Stimulated activated CD4-positive, alpha-beta T cell treated with anti-CD3 and anti-CD28 coated beads, Interleukin-1b, Interleukin-23, amount 100 ng/mL, for 1 hour (primary cell): ENCODE measurements at places on chromosomes 1 and 21.

DNA sequence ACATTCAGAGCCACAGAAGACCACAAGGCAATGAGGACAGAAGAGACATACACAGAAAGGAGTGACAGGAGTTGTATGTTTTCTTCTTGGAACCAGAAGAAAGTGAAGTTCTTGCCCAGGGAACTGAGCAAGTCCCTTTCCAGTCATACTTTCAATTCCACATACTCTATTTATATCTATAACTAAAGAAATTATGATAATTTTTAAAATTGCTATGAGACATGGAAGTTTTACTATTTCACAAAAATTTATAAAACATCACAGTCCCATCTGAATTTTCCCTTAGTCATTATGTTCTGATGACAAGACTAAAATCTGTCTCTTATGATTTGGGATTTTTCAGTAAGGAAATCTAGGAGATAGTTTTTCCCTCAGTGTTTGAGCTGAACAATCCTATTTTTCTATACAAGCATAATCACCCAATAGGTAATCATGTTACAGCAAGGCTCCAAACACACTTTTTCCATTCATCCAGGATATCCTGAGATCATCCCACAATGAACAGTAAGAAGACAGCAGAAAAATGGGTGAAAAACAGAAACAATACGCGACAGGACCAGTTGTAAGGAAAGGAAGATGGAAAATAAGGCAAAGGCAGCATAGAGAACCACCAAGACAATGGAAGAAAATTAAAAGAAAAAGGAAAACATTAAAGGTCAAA lies 154.6 kb downstream of the VAV3 start:
- DNase-seq = no peak

DNA sequence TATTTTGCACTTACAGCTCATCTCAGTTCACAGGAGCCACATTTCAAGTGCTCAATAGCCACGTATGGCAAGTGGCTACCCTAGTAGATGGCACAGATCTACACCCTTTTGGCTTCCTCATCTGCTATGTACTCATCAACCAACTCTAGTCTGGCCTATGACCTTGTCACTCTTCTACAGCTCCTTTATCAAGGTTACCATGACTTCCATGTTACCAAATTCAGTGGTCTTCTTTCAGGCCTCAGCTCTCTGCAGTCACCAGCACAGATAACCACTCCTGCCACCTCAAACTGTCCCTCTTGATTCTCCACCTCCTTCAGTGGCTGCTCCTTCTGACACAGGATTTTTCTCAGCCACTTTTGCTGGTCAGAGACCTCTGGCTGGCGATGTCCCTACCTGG lies 11.7 kb upstream of the USP48 start:
- DNase-seq = no peak

GRCh38 chr1:59292562-59292961 lies 4.3 kb upstream of the FGGY start:
- DNase-seq = no peak

DNA sequence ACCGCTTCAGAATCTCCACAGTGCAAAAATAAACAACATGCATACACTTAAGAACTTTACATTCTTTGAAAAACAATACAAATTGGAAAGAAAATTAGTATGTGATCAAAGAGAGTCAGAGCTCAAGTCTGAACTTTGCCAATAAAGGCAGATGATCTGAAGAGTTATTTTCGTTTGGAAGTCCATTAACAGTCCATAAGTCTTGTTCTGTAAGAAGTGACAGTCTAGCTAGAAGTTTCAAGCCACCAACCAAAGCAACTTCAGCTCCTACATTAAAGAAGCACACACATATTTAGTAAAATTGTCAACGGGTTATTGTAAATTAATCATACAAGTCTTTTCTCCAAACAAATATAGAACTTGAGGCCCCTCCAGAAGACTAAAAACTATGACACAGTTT lies 20.7 kb downstream of the ANGEL2 start:
- no peak for DNase-seq

DNA sequence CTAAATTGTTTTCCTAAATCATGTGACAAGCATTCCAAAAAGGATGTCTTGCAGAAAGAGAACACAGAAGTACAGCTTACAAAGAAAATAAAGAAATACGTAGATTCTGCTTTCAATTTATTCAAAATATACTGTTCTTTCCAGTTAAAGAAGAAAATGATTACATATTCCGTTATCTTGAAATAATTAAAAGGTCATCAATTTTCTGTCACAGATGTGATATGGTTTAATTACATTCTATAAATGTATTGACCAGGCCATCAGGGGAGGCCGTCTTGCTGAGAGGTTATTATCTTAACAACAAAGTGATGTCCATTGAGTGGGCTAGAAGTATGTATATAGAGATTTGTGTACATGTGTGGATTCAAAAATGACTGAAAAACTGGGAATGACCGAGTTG lies 432.9 kb downstream of the SETD4 start:
- DNase-seq = no peak

DNA sequence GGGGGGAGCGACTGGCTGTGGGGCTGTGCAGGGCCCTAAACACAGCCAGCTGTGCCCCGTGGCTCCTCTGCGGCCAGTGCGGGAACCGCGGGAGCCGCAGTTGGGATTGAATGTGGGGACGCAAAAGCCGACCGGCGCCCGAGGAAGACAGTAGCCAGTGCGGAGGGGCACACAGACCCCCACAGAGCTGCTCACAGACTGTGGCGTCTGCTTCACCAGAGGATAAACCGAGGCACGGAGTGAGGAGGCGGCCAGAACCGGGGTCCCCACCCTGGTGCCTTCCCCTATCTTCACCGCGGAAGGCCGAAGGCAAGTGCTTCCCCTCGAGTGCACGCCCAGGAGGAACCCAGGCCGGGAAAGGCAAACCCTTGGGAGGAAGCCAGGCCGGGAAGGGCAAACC lies 8.7 kb upstream of the TMEM52 start:
- DNase-seq = no peak

GRCh38 chr1:43444151-43444828 lies 9.4 kb downstream of the HYI start:
- no peak for DNase-seq

DNA sequence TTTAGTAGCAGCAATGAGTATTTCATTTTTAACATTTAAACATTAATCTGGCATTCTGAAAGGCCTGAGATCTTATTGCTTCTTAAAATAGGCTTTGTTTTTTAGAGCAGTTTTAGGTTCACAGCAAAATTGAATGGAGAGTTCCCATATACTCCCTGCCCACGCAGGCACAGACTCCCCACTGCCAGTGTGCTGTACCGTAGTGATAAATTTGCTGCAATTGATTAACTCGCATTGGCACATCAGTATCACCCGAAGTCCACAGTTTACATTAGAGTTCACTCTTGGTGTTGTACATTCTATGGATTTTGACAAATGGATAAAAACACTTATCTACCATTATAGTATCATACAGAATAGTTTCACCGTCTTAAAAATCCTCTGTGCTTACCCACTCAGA lies 71.8 kb upstream of the ERRFI1 start:
- DNase-seq = no peak

- no peak for DNase-seq
Observed at GRCh38 chr1:182629499-182630096, 25.4 kb upstream of the RGS16 start.

DNA sequence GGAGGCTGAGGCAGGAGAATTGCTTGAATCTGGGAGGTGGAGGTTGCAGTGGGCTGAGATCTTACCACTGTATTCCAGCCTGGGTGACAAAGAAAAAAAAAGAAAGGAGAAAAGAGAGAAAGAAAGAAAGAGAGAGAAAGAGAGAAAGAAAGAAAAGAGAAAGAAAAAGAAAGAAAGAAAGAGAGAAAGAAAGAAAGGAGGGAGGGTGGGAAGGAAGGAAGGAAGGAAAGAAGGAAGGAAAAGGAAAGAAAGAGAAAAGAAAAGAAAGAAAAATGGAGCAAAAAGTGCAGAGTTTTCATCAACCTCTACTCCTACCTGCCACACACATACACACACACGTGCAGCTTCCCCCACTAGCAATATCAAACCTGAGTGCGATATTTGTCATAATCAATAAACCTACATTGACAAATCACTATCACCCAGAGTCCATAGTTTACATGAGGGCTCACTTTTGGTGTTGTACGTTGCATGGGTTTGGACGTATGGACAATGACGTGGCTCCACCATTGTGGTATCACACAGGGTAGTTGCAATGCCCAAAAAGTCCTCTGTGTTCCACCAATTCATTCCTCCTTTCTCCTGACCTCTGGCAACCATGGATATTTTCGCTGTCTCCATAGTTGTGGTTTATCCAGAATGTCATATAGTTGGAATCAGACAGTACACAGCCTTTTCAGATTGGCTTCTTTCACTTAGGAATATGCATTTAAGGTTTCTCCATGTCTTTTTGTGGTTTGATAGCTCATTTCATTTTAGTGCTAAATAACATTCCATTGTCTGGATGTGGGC lies 36.5 kb downstream of the EVA1C start:
- DNase-seq = no peak
